SJCRH30 (cell line): ENCODE measurements at places on chromosomes 1 and 21. TPM values are rescaled to one million over a fixed set of nuclear protein-coding genes. Genes with fewer than 3 reads are reported as not detected.

Gene CFAP298
- total RNA-seq = 35.4 and 37.2 TPM in 2 replicates

GRCh38 chr1:163381487-163382184 is 59.9 kb downstream of the NUF2 start:
- DNase-seq = no peak

DNA sequence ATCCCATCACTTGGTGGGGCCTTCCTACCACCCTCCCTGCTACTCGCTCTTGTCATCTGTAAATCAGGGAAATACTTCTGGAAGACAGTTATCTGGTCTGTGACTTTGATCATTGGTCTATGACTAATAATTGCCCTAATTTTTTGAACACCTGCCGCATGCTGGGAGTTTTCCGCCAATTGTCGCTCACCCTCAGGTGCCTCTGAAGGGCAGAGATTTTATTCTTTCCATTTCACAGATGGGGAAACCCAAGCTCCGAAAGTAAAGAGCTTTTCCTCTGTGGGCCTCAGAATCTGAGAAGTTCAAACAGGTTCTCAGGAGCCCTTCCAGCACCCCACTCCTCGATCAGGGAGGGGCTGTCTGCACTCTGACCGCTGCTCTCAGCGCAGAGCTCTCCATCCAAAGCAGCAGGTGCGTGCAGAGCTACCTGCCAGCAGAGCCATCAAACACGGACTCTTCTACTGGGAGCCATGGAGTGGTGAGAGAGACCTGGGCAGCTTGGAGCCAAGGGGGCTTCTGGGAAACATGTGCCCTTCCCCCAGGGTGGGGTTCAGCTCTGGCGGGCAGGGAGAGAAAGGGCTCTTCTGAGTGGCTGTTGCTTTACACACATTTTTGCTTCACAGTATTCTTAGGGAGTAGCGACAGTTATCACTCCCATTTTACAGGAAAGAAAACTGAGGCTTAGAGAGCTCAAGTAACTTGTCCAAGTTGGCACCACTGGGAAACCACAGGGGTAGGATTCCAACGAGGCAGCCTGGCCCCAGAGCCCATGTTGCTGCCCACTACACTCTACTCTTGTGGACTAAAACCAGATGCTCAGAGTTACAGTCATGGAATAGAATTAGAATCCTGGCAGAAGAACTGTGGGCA is 5.8 kb upstream of the RUNX3 start:
- no peak for DNase-seq

Gene LAMC2
- 0.05 and 0.08 TPM in 2 replicates for total RNA-seq

GRCh38 chr1:111837393-111837792 is 81.7 kb downstream of the DDX20 start:
- DNase-seq = no peak

Gene FOXD3
- total RNA-seq = 0.18 and 0.55 TPM in 2 replicates

GRCh38 chr1:154501423-154502065 is 475 bp upstream of the TDRD10 start:
- DNase-seq = no peak

Gene NGF
- total RNA-seq = 0.32 TPM in 1 of 2 replicates, not detected in the other

- no peak for DNase-seq
These were observed 95.2 kb downstream of the ITPKB start for GRCh38 chr1:226643611-226644540.

Gene OR6N1
- not detected in 2 replicates for total RNA-seq

- no peak for DNase-seq
These were observed 107.2 kb downstream of the AKT3 start for GRCh38 chr1:243742819-243743218.

Gene KCNH1
- total RNA-seq = 1.7 and 3.0 TPM in 2 replicates

DNA sequence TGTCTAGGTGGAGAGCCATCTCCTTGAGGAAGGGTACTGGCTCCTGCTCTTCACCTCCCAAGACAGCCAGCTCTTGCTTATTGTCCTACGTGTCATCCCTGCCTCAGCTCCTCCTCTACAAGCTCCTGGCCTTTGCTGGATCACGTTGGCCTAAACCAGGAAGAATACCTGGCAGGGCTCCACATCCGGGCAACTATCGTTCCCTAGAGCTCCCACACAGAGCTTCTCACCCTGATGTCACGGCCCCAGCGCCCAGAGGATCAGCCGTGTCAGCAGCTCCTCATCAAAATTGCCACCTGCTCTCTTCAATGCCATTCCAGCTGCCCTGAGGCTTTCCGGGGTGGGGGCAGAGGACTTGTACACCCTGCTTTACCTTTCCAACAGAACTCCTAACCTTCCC is 1.9 kb upstream of the TPM3 start:
- DNase-seq = peak; percentile 72

DNA sequence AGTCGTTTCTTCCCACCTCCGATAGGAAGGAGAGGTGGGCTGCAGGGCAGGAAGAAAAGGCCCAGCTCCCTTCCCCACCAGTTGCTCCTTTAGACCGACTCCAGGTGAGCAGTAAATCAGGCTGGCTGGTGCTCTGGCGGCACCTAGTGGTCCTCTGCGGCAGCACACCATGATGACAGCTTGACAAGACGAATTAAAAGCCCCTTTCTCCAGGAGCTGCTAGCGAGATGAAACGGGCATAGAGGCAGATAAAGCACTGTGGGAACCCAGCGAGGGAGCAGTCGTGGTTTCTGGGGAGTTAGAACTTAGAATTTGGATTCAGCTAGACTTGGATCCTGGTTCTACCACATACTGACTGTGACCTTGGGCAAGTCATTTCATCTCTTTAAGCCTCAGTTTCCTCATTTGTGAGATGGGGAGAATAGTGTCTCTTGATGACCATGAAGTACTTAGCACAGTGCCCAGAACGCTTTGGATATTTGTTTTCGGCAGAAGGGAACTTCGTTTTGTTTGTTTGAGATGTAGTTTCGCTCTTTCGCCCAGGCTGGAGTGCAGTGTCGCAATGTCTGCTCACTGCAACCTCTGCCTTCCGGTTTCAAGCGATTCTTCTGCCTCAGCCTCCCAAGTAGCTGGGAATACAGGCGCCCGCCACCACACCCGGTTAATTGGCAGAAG is 21.8 kb upstream of the COL9A2 start:
- DNase-seq = peak; percentile 76

GRCh38 chr1:89723863-89724262 is 90.9 kb downstream of the LRRC8C start:
- no peak for DNase-seq

Gene TMEM269
- total RNA-seq = 0.05 and 0.06 TPM in 2 replicates

Gene MORC3
- total RNA-seq = 37.3 and 42.9 TPM in 2 replicates

DNA sequence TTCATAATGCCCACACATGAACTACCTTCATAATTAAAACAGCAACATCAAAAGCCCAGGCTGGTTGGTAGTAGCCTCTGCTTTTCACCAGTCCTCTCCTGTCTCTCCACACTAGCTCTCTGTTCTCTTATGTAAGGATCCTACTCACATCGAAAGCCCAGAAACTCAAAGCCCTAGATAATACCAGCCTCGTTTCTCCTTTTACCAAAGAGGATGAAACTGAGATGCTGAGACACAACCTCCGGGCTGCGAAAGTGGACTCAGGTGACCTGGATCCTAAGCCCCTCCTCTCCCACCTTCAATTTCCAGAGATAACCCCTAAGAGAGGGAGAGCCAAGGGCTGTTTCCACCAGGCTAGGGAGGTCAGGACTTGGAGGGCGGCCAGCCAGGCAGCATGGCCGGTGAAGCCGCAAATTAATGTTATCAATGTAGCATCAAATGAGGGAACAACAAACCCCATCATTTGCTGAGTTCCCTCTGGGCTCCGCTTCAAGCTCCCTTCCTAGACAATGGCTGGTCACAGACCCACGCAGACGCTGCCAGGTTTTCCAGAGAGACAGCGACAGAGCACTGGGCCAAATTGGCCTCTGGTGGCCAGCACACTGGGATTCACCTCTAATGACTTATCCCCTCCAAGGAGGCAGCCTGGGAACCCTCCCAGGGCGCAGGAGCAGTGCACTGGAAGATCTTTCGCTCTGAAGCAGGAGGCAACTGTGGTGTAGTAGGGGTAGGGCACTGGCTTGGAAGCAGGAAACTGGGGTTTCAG is 20.7 kb upstream of the STMN1 start:
- DNase-seq = peak; percentile 63

DNA sequence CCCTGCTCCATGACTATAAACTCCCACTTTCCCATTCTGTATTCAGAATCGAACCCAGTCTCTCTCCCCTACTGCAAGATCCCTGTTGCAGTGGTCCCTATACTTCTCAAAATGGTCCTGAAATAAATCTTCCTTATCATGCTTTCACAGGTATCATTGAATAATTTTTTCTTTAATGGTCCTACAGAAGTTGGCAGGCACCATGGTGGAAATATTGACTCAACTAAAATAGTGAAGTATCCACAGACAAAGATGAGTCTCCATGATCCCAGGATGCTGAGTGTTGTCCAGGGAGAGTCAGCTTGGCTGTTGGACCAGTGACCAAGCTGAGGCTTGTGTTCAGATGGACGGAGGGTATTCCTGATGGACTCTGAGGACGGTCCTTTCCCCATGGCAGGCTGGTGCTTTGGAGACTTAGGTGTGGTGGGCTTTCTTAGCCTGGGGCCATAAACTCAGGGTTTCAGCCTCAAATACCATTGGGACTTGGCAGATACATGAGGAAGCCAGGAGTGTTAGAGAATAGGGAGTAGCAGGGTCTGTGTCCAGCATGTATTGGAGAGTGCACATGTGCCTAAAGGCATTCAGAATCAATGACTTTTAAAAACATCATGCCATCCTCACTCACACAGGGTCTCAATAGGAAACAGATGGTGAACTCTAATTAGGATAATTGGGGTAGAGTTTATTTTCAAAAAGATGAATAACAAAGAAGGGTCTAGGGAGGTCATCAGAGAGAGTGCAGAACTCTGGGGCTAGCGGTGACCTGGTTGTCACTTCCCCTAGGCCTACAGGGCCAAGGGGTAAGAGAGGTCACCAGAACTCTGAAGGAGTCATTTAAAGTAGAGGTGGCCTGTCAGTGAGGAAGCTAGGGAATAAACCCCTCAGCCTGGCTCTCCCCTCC is 19.8 kb downstream of the TINAGL1 start:
- DNase-seq = no peak

DNA sequence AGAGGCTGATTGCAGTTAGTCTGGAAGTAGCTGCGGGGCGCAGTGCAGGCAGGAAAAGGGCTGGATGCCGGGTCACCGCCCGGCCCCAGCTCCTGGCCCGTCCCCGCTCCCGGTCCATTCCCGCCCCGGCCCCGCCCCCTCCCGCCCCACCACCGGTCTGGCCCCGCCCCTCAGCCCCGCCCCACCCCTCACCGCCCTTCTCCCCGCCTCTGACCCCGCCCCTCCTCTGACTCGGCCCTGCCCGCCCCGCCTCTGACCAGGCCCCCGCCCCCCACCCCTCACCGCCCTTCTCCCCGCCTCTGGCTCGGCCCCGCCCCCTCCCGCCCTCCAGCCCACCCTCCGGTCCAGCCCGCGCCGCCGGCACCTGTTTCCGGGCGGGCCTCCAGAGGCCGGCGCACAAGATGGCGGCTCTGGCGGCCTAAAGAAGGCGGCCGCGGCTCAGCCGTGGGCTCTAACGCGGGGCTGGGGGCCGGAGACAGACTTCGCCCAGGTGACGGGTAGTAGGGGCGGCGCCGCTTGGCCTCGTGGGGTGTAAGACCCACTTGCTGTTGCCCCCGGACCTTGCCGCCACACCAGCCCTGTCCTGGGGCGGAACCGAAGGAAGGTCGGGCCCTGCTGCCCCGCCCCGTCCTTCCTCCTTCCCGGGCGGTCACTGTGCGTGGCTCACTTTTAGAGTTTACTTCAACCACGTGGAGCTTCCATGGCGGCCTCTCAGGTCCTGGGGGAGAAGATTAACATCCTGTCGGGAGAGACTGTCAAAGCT is at the start of gene UBIAD1:
TSS of gene UBIAD1 (plus strand) at position 367 of the 763 bp plus-strand sequence. CDS start at position 701, 334 bp downstream.
- DNase-seq = peak; percentile 84

- DNase-seq = peak; percentile 97
These were observed 53.0 kb downstream of the PBX1 start for GRCh38 chr1:164611754-164612642.

GRCh38 chr1:229940684-229941083 is 126.4 kb upstream of the GALNT2 start:
- no peak for DNase-seq

Gene COA7
- 22.7 and 23.1 TPM in 2 replicates for total RNA-seq

Gene ADORA3
- total RNA-seq = 0.10 TPM in 1 of 2 replicates, not detected in the other

GRCh38 chr1:157034137-157034800 is 11.3 kb downstream of the ARHGEF11 start:
- DNase-seq = no peak

- no peak for DNase-seq
These were observed 4.0 kb upstream of the PROX1 start for GRCh38 chr1:213983493-213984386.

DNA sequence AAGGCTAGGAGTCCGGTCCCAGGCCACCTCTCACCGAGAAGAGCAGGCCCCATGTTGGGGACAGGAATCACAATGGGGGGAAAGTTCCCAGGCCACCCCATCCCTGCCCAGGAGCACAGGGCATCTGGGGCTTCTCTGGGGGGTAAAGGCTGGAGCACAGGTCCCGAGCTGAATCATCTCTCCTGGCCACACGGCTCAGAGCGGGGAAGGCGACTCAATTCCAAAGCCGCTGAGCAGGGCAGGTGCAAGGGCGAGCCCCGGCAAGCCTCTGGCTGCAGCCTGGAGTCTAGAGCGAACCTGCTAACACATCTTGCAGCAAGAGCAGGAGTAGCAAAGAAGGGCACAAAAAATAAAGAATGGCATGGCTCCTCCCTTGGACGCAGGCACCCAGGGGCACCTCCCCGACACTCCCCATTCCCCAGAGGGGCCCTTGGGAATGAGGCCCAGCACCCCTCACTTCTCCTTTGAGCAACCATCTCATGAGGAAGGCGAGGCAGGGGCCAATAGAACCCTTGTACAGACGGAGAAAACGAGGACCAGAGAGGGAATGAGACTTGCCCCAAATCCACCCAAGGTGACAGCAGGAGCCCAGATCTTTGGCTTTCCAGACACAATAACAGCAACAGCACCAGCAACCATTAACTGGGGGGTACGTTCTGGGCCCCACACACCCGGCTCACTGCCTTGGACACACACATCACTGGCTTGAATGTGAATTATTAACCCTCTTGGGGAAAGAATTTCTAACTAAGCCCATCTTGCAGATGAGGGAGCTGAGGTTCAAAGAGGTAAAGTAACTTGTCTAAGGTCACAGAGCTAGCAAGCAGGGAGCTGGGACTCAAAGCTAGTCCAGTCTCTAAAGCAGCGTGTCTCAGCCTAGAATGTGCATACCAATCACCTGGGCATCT is 20.7 kb upstream of the ALDH4A1 start:
- DNase-seq = peak; percentile 61

Gene SAMD11
- total RNA-seq = 39.0 and 39.2 TPM in 2 replicates

- no peak for DNase-seq
These were observed 71.7 kb downstream of the PRRX1 start for GRCh38 chr1:170735366-170736263.

DNA sequence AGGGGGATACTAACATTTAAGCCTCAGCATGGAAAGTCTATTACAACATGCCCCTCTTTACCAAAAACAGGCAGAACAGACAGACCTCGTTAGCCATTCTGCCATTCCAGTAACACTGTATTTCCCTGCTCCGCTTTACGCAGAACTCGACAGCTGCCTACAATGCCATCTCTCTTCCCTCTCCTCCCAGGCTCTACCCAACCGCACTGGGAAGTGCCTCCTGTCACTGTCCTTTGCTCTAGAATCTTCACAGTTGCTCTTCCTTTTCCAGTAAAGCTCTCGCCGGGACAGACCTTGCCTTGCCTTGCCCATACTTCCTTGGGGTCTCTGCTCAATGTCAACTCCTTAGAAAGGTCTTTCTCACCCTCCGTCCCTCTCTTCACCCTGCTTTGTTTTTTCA is 22.8 kb downstream of the COA6 start:
- DNase-seq = no peak

Gene TSPEAR
- not detected in 2 replicates for total RNA-seq
